Stimulated activated CD4-positive, alpha-beta T cell treated with anti-CD3 and anti-CD28 coated beads, TNF-alpha, amount 100 ng/mL, for 1 hour (primary cell): ENCODE measurements at places on chromosomes 2 and 18.
A peak's percentile ranks its signal among the peaks of the same experiment; 100 is the strongest.

DNA sequence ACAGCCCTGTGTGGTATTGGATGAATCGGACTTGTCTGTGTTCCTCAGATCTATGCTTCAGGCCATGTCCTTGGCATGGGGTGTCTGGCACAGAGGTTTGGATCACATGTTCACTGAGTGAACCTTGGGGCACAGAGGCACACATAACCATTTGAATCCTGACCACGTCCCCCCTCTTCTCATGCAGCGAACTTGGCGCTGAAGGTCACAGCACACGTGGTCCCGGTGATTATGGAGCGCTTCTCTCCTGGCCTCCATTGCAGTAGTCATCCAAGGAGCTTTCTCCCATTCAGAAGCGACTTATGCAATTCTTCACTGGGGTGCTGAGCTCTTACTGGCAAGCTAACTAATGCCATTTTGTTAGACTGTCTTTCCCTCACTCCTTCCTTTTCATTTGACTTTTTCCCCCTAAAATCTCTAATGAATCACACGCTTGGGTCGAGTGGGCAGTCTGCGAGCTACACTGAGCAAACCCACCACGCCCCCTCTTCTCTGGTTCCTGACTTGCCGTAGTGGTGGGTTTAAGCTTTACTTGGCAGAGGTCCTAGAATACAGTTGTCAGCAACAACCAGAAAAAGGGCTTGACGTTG lies 59.4 kb downstream of the KCNG2 start:
- DNase-seq = no peak

- no peak for DNase-seq
Measured at GRCh38 chr2:224211181-224211480, 172.0 kb upstream of the SERPINE2 start.

DNA sequence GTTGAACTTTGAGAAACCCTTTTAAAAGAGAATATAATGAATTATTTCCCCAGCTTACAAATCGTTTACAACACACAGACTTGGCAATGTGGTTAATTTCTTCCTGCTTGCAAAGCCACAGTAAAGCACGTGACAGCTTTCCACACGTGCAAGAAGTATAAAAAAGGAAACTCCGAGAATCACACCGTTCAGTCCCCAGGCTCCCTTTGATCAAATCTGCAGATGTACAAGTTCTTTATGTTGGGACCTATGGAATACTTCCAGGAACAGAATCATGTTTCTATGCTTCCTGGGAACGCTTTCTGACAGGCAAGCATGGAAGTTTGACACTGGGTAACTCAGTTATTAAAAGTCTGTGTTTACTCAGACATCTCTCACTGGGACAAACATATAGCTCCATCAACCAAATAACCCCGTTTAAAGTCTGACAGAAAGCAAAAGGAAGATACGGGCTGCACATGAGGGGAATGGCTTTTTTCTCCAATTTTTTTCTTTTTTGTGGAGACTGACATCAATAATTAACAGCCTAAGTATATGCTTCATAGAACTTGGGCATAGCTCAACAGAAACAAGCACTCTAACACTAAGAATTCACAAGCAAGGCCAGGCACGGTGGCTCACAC lies 134.8 kb downstream of the EIPR1 start:
- no peak for DNase-seq

- DNase-seq = no peak
Measured at GRCh38 chr2:217614096-217614495, 388.7 kb downstream of the TNS1 start.

DNA sequence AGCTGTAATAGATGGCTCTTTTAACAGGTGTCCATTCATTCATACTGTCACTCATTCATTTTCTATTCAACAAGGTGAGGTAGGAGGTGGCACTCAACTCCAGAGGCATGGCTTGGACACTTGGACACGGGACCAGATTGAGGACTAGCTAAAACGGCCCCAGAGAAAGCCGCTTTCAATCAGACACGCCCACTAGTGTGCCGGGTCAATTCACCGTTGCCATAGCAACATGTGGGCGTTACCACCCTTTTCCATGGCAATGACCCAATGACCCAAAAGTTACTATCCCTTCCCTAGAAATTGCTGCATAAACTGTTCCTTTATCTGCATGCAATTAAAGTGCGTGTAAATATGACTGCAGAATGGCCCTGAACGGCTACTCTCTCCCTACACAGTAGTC lies 49.2 kb upstream of the LGALSL start:
- DNase-seq = no peak

DNA sequence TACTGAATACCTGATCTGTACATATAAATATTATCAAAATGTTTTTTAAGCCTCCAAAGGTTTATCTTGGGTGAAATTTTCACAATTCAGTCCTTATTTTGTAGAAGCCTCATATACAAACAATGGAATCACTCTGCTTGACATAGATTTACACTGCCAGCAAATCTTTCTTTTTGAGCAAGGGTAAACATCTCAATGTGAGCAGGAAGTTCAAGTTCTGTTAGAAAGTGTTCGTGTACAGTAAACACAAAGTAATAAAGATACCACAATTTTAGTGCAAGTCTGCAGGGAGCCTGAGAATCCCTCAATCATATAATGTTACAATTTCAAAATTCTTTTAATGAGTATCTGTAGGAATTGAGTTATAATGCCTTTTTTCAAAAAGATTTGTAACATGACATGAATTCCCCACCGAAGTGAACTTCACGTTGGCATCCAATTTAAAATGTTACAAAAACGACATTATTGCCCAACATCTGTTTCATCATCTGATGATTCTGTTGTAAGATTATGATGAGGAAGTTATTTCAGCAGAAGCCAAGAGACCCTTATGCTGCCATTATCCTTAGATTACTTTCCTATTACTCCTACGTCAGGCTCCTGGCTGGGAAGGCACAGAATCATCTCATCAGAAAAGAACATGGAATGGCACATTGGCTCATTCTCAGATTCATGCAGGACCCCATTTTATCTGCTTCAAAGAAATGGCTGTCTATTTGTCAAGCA lies 283.9 kb upstream of the ACVR2A start:
- no peak for DNase-seq

- no peak for DNase-seq
Measured at GRCh38 chr2:144455987-144456386, 63.9 kb downstream of the ZEB2 start.

GRCh38 chr18:46734981-46735380 lies 21.9 kb downstream of the ST8SIA5 start:
- no peak for DNase-seq

- DNase-seq = no peak
Measured at GRCh38 chr2:13110825-13111224, 394.1 kb downstream of the TRIB2 start.

GRCh38 chr2:206004004-206004693 lies 81.8 kb downstream of the INO80D start:
- DNase-seq = no peak

GRCh38 chr2:199118673-199119112 lies 339.0 kb downstream of the SATB2 start:
- DNase-seq = no peak

DNA sequence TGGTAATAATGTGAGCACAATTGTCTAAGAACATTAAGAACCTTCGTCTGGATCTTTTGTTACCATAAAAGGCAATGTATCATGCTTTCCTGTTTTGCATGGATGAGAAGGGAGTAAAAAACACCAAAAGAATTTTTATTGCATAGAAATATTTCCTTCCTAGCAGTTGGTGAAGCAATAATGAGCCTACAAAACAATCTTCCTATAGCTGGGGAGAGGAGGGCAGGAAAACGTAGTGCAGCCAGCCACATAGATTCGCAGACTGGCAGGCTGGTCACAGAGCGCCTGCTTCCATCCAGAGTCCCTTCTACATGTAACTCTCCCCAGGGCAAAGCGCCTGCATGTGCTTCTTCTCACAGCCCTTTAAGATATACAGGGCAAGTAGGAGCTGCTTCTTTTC lies 190.4 kb downstream of the BABAM2 start:
- no peak for DNase-seq

- no peak for DNase-seq
Measured at GRCh38 chr2:150513647-150514046, 26.2 kb upstream of the RND3 start.

- DNase-seq = no peak
Measured at GRCh38 chr2:24274809-24275208, 85.5 kb downstream of the ITSN2 start.

GRCh38 chr2:25790074-25790790 lies 88.1 kb downstream of the ASXL2 start:
- DNase-seq = no peak

DNA sequence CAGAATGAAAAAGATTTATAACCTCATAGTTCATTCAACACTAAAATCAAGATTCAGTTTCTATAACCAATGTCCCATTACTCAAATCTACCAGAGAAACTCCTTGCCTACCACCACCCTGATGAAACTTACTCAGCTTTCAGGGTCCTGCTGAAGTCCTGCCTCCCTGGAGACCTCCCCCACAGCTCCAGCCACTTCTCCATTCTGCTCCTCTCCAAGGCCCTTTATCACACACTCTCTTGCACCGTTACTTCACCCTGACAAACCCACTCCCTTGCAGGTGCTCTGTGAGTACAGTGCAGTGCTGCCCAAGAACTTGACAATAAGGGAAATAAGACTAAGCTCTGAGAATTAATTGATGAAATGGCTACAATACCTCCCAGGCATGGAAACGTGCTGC lies 83.5 kb upstream of the CDCA7 start:
- DNase-seq = no peak

GRCh38 chr18:14179306-14179705 lies 47.1 kb upstream of the ZNF519 start:
- DNase-seq = no peak

DNA sequence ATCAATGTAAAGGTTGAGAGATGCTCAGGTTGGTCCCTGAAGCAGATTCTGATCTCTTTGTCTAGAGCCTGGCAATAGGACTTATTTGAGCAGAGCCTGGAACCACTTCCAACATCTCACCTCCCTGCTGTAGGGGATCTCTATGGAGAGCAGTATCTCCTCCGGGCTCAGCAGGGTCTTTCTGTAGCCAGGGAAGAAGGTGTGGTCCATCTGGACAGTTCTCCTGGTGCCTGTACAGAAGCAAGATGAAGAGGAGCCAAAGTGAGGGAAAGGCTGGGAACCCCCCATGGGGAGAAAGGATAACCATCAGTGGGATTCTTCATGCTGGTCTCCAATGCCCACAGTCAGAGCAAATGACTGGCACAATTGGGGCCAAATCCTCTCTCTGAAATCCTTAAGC lies 34.8 kb downstream of the XDH start:
- DNase-seq = no peak

GRCh38 chr18:45456090-45457021 lies 158.9 kb upstream of the SLC14A2 start:
- DNase-seq = no peak

DNA sequence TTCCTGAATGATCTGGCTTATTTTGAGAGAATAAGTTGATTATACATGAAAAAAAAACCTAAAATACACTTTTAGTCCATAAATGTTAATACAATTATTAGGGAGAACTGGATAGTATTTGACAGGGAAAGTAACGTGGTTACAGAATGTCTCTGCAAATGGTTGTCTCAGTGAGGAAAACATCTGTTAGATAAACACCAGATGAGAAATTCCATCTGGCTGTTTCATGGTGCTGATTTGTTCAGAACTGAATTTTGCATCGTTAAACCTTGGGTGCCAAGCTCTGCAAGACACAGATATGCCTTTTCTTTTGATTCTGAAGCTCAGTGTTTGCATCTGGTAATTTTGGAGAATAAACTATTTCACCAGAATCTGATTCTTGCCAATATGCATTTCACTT lies 90.4 kb downstream of the SCN3A start:
- DNase-seq = no peak

DNA sequence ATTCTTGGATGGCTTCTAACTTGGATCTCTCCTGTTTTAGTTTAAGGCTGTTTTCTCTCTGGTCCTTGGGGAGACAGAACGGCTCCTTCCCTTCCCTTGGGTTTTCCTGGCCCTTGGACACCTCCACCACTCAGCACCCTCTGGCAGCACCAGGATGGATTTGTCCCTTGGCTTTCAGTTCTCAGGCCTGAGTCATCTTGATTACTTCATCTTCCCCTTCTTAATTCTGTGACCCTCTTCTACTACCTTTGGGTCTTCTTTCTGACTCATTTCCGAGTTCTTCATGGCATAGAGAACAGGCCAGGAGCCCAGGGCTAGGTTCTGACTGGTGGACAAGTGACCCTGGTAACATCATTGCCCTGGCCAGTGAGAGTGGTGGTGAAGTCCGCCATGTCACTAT lies 14.9 kb downstream of the IGFBP2 start:
- DNase-seq = no peak

DNA sequence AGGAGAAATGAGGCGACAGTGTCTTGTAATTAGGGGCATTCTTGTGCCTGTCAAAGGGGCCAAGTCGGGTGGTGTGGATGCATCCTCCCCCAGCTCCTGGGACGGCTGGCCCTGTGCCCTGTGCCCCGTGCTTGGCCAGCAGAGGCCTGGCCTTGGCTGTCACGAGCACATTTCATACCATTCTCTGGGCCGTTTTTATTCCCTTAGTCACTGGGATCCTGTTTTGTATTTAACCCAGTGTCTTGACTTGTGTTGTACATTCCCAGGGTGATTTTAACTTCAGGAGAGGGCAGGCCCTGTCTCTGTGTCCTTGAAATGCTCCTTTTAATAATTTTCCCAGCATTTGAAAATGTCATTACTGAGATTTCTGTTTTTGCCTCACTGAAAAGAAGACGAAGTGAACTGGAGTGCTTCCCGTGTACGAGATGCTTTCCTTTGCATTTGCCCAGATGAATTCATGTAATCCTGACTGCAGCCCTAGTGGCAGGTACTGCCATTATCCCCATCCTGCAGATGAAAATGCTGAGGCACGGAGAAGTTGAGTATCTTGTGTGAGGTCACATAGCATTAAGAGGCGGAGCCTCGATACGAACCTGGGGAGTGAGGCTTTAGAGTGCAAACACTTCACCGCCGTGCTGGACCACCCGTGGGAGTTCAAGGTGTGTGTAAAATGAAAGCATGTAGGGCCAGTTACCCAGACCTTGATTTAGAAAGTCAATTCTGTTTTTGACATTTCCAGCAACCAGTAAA lies 57.0 kb downstream of the SH3RF3 start:
- DNase-seq = no peak

- DNase-seq = no peak
Measured at GRCh38 chr2:138105358-138105757, 141.1 kb downstream of the HNMT start.

DNA sequence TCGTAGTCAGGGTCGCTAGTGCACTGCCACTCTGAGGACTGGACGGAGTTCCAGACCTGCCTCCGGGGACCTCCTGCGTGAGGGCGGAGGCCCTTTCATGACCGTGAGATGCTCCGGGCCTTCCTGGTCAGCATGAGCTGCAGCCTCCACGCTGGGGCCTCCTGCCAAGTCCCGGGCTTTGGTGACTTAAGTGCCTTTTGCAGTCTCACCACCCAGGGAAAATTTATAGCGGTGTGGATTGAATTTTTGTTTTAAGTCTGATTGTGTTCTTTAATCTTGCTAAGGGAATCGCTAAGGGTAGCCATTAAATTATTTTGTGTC lies 33.6 kb downstream of the CHRNA1 start:
- DNase-seq = no peak

- peak; percentile 26 for DNase-seq
Measured at GRCh38 chr18:75208155-75208835, 644 bp downstream of the PTGR3 start.
